ENCODE measurements at places on chromosomes 12 and 14.
A peak's percentile ranks its signal among the peaks of the same experiment; 100 is the strongest.

- DNase-seq: no peak
These were observed 182.6 kb downstream of the CNTN1 start for GRCh38 chr12:40874868-40875267.

DNA sequence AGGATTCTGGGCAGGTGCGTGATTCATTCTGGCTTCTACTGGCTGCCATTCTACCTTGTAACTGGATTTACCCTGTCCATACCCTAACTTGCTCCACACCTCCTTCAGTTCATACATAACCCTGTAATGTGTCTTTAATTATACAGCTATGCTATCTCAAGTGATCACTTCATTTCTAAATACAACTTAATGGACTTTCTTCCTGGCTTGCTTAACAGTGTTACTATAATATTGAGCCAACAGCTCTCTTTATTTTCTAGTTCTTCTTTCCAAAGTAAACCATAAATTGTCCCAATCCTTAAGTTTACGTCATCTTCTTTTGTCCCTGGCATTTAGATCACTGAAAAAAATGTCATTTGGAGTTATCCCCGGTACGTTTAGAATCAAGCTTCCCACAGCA, 75.9 kb upstream of the KCNJ8 start:
- DNase-seq: no peak

GRCh38 chr12:49130151-49131050, 794 bp downstream of the TUBA1B start:
- DNase-seq: peak; percentile 95

DNA sequence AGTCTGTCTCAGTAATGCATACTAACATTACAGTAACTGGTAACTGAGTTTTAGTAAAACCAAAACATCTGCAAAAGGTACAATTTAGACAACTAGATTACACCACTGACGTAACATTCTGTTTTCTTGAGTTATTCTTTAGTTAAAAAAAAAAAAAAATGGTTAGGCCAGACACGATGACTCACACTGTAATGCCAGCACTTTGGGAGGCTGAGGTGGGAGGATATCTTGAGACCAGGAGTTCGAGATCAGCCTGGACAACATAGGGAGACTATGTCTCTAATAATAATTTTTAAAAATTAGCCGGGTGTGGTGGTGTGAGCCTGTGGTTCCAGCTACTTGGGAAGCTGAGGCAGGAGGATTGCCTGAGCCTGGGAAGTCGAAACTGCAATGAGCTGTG, 34.1 kb downstream of the AP5M1 start:
- DNase-seq: no peak

DNA sequence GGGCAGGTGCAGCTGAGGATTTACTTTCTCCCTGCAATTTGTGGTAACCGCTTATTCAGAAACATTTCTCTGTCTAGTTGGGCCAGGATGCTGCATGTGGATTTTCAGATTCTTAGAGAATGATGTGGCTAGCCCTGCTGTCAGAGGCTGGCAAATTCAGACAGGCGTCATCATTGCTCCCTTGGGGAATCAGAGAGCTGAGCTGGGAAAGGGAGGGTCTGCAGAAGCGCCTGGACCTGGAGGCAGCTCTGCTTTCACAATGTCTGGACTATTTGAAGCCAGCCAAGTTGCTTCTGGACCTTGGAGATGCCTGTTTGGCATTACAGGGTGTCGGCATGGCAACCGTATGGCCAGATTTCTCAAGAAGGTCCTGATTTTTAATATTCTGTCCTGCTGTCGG, 3.4 kb downstream of the GALNT16 start:
- no peak for DNase-seq

- DNase-seq: no peak
These were observed 68.2 kb downstream of the DAD1 start for GRCh38 chr14:22520796-22521195.

DNA sequence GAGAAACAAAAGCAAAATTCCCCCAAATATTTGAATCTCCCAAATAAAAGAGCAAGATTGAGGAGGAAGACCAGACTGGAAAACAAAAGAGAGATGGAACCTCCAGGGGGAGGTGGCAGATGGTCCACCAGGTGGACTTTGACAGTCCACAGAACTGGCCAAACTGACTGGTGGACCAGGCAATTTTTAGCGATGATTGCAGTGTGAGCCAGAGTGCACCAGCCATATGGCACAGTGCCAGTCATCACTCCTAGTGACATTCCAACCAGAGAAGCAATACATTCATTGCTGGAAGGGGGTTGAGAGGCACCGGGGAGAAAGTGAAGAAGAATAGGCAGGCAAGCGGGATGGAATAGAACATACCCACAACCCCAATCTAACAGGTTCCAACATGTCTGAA, 182.9 kb downstream of the EXOC5 start:
- DNase-seq: no peak

DNA sequence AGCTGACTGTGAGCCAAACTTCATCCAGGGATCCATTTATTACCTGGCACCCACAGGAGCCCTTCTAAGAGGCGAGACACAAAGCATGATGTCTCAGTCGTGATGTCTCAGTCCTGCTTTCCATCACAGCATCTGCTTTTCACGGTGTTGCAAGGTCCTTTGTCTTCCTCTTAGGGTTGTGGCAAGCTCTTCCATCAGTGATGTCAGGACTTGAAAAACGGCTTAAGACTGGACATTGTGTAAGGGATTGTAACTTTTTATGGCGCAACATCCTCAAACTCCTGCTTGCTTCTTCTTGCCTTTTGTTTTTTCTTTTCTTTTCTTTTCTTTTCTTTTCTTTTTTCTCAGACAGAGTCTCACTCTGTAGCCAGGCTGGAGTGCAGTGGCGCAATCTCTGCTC, 586.5 kb upstream of the TMEM132C start:
- no peak for DNase-seq

- DNase-seq: no peak
These were observed 106.2 kb downstream of the NUAK1 start for GRCh38 chr12:106032623-106032925.

DNA sequence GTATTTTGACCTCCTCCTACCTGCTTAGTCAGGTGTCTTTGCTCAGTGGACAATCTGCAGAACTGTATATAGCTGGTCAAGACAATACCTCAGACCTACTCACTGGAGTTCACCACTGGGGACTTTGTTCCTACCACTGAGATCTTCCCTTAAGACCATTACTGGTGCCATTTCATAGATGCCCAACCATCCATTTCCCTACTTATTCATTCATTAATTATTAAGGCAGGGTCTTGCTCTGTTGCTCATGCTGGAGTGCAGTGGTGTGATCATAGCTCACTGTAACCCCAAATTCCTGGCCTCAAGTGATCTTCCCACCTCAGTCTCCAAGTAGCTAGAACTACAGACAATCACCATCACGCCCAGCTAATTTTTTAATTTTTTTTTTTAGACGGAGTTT, 22.8 kb upstream of the CRADD start:
- DNase-seq: no peak

DNA sequence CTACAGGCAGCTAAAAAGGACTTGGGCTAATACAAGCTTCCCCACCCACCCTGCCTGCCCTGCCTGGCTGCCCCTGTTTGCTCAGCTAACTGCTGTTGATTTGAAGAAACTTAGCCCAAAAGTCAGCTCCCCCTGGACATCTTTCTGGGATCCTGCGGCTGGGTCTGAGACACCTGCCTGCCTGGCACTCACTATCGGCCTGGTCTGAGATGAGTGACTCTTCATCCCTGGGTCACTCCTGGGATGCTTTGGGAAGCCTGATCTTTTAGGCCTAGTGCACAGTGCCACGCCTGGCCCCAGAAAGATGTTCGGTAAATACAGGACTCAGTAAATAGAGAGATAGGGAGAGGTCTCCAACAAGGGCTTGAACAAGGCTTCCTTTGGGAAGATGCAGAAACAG, 211.3 kb upstream of the DIO3 start:
- DNase-seq: no peak

- no peak for DNase-seq
These were observed 336.7 kb downstream of the GALC start for GRCh38 chr14:87656315-87656714.

GRCh38 chr12:58775396-58775795, 144.9 kb downstream of the LRIG3 start:
- no peak for DNase-seq

- no peak for DNase-seq
These were observed 141.3 kb downstream of the PLXNC1 start for GRCh38 chr12:94289461-94290312.

GRCh38 chr12:108939594-108939993, 59.7 kb downstream of the DAO start:
- no peak for DNase-seq

- DNase-seq: no peak
These were observed 5.5 kb upstream of the G2E3 start for GRCh38 chr14:30553311-30553989.

DNA sequence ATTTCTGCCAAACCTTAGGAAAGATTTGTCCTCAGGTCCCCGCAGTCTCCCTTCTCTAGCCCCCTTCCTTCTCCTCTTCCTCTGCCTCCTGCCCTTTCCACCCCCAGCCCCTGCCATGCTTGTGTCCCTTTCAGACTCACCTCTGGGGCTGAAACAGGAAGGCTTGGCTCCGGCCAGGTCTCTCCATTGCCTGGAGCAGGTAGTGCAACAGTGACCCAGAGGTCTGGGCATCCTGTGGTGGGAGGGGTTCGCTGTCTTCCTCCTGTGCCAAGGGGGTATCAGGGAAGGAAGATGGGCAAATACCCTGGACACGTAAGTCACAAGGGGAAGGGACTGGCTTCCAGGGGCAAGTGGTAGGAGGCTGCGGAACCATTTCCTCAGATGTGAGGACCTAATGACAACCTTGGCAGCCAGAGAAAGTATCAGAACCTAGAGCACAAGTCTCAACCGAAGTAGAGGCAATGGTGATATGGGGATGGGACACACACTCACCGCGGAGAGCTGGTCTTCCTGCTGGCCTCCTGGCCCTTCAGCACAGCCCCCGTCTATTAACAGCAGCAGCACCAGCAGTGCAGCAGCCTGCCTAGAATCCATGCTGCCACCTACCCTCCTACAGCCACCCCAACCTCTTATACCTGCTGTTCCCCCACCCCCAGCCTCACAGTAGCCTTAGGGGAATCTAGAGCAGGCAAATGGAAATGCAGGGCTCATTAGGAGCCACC, at the start of gene NPFF:
NPFF (minus strand) TSS at position 604 of the 722 bp plus-strand sequence; CDS start at position 594, 10 bp downstream.
- no peak for DNase-seq

GRCh38 chr12:124796303-124796960, 67.2 kb downstream of the SCARB1 start:
- no peak for DNase-seq

GRCh38 chr12:47899466-47899865, 5.3 kb downstream of the VDR start:
- DNase-seq: no peak

- peak; percentile 65 for DNase-seq
These were observed 13.7 kb downstream of the PGF start for GRCh38 chr14:74941676-74942097.

DNA sequence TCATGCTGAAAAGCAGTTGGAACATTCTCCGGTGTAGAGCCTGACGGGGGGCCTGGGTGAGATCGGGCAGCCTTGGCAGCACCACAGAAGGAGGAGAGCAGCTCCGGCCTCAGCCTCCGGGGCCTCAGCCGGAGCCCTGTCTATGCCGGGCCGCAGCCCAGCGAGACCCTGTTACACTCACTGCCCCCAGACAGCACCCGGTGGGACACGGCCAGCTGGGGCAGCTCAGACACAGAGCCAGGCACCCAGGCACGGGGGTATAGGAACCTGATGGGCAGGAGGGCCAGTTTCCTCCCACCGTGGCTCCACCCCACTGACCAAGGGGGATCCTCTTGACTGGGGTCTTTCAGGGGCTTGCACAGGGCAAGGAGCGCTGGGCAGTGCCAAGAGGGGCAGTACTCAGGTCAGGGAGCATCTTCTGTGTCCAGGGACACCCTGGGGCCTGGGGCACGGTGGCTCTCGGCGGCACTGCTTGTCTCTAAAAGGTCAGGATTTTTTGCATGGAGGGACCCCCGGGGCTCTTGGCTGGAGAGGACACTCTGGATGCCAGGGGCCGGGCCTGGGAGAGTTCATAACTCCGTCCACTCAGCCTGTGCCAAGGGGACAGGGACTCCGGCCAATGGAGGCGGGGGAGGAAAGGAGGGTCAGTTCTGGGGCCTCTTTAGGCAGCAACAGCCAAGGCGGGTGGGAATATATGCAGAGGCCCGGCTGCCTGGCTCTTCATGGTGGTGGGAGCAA, 9.4 kb downstream of the INF2 start:
- DNase-seq: no peak

DNA sequence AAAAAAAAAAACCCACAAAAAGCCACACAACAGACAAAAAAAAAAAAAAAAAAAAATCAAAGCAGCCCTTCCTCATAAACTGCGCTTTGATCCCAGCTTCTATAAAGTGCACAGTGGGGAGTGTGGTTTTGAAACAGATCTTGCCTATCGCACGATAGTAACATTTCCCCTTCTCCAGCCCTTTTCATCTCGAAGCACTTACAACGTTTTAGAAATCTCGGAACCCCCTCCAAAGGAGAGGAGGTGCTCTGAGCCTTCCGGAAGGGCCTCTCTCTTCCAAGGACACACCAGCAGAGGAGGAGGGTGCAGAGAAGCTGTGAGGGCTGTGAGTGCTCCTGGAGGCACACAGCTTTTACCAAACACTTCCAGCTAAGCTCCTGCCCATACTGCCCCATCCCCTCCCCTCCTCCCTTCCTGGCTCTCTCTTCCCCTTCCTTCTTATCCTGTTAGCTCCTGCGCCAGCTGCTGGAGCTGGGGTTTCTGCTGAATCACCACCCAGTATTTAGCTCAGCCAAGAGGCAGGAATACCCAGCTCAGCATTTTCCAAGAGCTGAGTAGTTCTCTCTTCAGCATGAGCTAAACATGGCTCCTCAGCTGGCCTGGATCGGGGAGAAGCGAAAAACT, 28.4 kb downstream of the SLC7A8 start:
- DNase-seq: no peak

GRCh38 chr14:51845811-51846210, 14.6 kb upstream of the GNG2 start:
- DNase-seq: no peak

- no peak for DNase-seq
These were observed 87.2 kb downstream of the SCN8A start for GRCh38 chr12:51678086-51678724.

DNA sequence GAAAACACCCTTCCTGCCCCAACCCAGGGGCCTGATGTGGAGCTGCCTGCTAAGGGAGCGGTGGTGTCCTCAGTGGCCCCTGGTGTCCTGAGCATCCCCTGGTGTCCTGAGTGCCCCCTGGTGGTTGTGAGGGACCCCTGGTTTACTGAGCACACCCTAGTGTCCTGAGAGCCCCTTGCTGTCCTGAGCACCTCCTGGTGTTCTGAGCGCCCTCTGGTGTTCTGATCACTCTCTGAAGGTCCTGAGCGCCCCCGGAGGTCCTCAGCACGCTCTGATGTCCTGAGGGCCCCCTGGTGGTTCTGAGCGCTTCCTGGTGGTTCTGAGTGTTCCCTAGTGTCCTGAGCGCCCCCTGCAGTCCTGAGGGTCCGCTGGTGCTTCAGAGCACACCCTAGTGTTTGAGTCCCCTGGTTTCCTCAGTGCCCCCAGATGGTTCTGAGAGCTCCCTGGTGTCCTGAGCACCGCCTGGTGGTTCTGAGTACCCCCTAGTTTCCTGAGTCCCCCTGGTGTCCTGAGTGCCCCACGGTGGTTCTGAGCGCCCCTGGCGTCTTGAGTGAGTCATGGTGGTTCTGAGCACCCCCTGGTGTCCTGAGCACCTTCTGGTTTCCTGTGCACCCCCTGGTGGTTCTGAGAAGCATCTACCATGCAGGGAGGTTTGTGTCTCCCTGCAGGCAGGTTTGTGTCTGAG, 1004.2 kb downstream of the TMEM121 start:
- DNase-seq: no peak

Measured in activated naive CD8-positive, alpha-beta T cell treated with anti-CD3 and anti-CD28 coated beads, Interleukin-2, amount 10 ng/mL, durations not matched to agents 7 days and 5 days (primary cell).